ENCODE measurements at places on chromosomes 2 and 18.
A peak's percentile ranks its signal among the peaks of the same experiment; 100 is the strongest.

DNA sequence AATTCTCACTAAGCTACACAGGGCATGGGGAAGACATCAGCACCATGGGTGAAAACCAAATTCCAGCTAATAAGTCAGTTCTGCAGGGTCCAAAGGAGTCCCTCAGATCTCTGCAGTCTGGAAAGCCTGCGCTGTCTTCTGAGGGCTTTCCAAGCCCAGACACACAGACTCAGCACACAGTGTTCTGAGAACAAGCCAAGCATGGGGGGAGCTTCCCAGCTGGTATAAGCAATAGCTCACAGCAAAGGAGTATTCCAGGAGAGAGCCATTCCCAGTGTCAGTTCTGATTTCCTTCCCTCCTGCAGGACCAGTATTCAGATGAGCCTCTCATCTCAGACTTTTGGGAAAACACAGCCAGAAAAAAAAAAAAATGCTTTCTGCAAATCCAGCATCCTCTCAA, 370.8 kb downstream of the TNS1 start:
- DNase-seq: no peak

DNA sequence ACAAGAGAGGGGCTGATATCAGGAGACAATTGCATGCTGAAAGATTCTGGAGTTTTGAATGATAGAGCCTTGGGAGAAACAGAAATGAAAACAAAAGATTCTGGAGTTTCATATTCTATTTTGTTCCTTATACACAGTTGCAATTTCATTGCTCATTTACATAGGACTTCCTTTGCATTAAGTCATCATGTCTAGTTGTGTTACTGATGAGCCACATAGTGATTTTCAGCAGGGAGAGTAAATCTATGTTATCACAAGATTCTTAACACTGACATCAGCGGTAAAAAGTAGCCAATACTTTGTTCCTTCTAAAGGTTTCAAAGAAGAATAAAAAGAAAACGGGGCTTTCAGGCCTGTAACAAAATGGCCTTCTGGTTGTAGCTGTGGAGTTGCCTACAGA, 7.1 kb downstream of the ADAM17 start:
- no peak for DNase-seq

- DNase-seq: no peak
These were observed 151.5 kb upstream of the PKDCC start for GRCh38 chr2:41896186-41896846.

DNA sequence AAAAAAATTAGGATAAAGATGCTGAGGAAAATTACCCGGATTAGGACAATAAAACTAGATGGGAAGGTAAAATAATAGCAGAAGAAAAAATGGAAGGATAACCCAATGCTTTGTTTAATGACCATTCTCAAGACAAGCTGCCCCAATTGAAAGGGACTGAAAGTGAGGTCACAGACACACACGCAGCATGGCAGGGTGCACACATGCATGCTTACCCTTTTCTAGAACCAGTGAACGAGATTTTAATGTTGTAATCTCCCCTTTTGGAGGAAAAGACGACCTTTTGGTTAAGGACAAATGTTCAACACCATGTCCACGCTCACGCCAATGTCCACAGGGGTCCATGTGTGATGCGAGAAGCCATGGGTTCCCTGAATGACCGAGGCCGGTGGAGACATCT, 70.9 kb downstream of the DDX1 start:
- DNase-seq: no peak

GRCh38 chr2:39780825-39781600, 2.0 kb upstream of the THUMPD2 start:
- DNase-seq: no peak

DNA sequence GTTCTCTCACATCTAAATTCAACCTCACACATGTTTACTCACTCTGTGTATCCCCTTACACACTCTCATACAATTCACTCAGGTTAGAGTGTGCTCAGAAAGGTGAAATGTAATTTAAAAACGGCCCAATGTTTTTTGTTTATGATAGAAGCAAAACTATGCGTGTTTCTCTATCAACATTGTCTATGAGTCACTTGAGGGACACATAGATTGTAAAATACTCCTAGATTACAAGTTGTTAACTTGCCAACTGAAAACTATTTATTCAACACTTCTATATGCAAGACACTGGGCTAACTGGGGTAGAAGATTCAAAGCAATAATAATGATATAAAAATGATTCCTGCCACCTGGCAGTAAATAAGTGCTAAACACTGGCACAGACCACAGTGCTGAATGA, 24.6 kb downstream of the CCDC195 start:
- DNase-seq: no peak

DNA sequence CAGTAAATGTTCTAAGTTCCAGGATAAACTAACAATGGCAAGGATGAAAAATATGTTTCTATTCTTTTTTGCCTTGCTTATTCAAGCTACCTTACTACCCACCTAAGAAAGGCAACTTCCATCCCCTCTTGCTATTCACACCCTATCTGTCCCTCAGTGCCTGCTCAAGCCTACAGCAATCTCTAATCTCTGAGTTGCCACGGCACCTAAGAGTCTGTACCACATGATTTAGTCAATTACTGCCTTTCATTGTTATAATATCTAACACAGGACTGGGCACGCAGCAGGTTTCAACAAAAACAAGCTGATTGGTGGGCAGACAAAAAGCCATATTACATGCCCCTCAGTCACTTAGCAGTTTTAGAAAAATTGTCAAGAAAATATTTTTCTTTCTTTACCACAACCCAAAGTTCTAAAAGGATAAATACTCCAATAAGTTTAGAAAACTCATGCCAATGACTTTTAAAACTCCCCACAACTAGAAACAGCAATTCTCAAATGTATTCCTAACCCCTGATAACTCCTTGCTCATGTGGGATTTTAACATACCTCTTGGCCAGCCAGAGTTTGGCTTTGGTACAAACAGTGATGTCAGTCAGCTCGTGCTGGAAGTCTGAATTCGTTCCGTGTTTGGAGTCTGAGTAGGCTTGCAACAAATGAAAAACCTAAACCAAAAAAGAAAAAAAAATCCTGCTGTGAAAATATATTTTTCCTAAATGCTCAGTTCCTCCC, 117.3 kb upstream of the ZFP36L2 start:
- DNase-seq: no peak

- DNase-seq: no peak
These were observed 264.2 kb upstream of the EPAS1 start for GRCh38 chr2:46032996-46033395.

DNA sequence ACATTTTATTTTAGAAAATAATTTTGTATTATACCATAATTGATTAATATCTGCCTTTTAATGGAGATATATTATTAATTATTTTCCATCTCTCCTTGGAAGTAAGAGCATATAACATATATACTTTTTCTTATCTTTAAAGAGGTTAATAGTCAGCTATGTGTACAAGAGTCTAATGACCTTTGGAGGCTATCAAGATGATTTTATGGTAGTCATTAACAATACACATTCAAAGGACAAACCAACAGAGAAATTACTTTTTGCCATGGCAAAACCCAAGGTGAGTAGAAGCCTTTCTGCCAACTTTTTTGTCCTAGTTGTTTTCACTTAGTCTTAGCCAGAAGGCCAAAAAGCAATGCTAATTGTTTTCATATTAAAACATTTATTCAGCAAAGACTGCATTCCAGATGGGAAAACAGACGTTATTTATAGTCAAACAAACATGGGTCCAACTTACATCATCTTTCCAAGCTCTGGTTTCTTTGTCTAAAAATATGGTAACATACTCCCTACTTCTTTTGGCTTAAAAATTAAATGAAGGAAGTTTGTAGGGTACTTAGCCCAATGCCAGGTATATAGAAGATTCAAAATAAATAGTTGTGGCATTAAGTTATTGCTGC, 9.6 kb upstream of the DYNC2LI1 start:
- DNase-seq: no peak

DNA sequence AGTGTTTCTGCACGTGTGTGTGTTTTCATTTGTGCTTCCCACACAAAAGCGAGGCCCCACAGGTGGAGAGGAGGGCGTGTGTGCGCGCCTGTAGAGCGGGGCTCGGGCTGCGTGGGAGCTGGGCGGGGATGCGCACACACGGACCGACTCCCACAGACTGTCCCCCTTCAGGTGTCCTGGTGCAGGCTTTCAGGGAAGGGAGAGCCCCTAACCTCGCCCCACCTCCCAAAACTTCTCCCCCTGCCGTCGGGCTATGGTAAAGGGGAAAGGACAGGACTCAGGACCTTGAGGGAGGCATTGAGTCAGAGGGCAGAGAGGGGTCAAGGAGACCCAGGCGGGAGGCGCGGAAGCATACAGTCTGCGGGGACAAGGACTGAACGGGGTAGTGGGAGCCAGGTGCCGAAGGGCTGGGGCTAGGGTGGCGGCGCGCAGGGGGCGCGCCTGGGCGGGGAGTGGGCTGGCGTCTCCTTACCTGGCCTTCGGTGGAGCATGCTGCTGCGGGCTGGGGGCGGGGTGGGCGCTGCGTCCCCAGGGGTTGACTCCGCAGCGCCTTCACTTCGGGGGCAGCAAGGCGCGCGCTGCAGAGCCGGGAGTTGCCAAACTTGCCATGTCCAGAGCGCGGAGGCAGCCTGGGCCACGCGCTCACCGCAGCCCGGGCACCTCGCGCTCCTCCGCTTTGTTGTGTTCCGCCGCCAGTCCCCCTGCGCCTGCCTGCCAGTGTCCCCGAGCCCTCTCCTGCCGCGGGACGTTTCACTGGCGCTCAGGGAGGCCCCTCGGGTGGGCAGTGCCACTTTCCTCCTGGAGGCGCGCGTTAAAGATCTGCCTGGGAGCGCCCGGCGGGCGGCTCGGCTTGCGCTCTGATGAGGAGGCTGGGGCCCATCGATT, 302.0 kb downstream of the NCKAP5 start:
- no peak for DNase-seq

DNA sequence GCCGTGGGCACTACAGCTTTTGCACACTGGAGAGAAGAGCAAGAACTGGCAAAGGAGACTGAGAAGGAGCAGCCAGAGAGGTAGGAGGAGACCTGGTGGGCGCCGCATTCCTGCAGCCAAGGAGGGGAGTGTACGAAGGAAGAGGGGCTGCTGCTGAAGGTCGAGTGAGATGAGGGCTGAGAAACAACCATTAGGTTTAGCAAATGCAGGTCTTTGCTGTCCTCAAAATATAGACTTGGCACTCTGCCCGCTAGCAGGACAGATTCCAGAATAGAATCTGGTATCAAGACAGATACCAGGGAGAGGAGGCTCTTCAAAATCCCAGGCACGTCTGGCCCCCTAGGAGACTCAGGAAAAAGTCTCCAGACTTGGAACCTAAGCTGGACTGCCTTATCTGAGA, 83.0 kb downstream of the TGOLN2 start:
- no peak for DNase-seq

GRCh38 chr2:158407031-158407430, 49.5 kb downstream of the CCDC148 start:
- no peak for DNase-seq

- DNase-seq: no peak
These were observed 180.6 kb downstream of the ATAD2B start for GRCh38 chr2:23746141-23746863.

- no peak for DNase-seq
These were observed 247.6 kb downstream of the DYM start for GRCh38 chr18:49212819-49213218.

DNA sequence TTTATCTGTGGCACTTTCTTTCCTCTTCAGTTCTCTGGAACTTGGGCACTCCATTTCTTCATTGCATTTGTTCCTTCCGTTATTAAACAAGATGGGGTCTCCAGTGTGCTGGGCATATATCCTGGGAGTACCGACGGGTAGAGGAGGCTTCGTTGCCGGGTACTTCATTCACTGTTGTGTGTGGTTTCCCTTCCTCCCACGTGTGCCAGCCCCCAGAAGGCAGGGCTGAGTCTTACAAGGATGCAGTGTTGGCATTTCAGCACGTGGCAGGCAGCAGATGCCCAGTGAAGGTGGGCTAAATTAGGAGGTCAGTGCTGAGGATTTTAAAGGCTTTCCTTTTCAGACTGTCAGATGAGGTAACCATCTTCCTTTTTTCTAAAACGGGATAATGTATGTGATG, 58.6 kb downstream of the MGAT5 start:
- DNase-seq: no peak

GRCh38 chr2:181697571-181697970, 17.3 kb upstream of the NEUROD1 start:
- DNase-seq: peak; percentile 20

- no peak for DNase-seq
These were observed 456.2 kb downstream of the PARD3B start for GRCh38 chr2:205001300-205001966.

- peak; percentile 70 for DNase-seq
These were observed 7.5 kb upstream of the BCL11A start for GRCh38 chr2:60560734-60561644.

DNA sequence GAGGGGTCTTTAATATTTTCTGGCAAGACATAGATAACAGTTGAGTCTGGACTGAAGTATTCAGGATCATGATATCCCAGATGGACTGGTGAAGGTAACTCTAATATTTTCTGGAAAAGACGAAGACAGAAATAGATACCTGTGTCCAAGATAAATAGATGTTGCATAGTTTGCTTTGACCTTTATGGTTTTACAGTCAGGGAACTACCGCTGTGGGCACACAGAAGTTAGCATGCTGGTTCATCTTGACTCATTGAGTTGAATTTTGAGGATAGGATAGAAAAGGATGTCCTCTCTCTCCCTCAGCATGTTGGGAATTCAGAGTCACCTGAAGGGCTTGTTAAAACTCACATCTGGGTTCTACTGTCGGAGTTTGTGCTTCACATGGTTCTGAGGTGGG, 20.8 kb downstream of the KCNE4 start:
- no peak for DNase-seq
